ENCODE measurements at places on chromosomes 2 and 18.

- no peak for DNase-seq
These were observed 1.8 kb downstream of the CNNM3 start for GRCh38 chr2:96817882-96818281.

GRCh38 chr2:150424406-150424805 lies 63.1 kb downstream of the RND3 start:
- DNase-seq: no peak

GRCh38 chr2:238670111-238670585 lies 177.7 kb upstream of the TWIST2 start:
- DNase-seq: no peak

DNA sequence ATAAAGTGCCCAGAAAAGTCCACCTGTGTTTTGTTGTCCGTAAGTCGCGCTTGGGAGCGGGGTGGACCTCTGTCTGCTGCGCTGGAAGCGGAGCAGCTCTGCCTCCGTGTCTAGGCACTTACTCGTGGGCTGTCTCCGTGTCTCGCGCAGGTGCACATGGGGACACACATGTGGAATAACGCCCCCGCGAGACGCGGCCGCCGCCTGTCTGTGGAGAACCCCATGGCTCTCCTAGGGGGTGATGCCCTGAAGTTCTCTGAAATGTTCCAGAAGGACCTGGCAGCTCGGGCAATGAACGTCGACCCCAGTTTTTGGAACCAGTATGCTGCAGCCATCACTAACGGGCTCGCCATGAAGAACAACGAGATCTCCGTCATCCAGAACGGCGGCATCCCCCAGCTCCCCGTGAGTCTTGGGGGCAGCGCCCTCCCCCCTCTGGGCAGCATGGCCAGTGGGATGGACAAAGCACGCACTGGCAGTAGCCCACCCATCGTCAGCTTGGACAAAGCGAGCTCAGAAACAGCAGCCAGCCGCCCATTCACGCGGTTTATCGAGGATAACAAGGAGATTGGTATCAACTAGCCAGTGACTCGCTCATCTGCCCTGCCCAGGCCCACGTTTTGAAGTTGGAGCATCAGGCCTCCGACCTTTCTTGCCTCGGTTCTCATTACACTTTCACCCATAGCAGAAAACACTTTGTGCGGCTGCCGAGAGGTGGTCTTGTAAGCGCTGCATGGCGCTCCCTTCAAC lies 17.3 kb downstream of the SALL3 start:
- no peak for DNase-seq

DNA sequence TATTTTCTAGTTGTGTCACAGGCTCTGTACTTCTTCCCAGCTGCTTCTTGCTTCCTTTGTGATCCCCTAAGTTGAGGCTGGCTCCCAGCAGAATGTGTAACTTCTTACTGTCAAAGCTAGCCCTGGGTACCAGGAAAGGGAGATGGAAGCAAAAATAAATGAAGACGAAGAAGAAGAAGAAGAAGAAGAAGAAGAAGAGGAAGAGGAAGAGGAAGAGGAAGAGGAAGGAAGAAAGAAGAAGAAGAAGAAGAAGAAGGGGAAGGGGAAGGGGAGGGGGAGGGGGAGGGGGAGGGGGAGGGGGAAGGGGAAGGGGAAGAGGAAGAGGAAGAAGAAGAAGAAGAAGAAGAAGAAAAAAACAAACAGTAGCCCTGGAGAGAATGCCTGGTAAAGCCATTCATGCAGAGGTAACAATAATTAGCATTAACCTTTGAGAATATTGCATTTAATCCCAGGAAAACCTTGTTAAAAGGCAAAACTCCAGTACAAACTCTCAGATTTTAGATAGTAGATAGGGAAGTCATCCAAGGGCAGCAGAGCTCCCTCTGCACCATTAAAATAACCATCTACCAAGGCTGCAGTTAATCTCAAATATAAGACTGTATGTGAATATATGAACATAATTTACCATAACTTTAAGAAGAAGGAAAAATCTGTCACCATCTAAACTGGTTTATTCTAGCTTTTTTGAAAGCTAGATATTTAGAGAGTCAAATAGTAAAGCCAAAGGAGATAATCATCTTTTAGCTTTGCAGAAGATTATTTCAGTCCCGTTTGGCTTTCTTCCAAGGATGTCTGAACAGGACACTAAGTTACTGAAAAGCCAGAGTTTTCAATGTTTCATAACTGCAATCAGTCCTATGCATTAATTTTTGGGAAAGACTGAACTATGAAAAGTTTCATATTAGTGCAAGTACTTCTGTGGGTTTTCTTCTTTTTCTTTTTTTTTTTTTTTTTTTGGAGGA lies 44.3 kb upstream of the FBXO11 start:
- no peak for DNase-seq

- DNase-seq: no peak
These were observed 103.5 kb downstream of the SMIM21 start for GRCh38 chr18:75323821-75324585.

DNA sequence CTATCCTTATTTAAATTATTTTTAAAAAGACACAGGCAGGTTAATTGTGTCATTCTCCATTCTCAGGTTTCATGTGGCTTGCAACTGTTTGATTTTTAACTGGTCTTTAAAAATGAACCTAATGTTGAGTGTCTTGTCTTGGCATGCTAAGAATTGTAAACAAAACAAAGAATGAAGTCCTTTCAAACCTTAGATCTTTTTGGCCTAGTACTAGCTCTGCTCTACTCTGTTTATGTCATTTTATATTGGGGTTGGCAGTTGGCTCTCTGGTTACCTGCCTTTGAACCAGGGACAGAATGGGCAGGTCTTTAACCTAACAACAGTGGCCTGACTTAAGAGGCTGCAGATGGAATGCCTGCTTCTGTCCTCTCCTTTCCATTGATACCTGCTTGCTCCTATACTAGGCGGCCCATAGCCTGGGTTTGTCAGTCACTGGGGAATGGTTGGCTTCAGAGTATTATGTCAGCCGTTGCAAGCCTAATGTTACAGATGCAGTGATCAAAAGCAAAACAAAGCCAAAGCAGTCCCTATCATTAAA lies 85.5 kb downstream of the MTA3 start:
- DNase-seq: no peak

- DNase-seq: no peak
These were observed 21.2 kb upstream of the ACVR1 start for GRCh38 chr2:157897106-157897971.

GRCh38 chr2:53896864-53897263 lies 37.1 kb upstream of the GPR75 start:
- DNase-seq: no peak

DNA sequence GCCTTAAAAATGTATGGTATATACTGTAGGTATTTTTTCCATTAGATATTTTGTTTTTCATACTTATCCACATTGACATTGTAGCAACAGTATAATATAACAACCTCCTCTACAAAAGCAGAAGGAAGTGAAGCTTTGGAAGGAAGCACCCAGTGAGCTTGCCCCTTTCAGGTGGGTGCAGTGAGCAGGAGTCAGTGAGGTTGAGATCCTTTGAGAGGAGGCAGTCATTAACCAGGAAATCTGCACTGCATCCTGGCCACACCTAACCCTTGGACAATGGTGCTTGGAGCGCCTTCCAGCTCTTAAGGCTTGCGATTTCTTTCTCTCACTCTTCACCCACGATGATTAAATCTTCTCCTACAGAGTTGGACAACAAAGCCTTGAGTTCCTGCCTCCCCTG lies 13.9 kb downstream of the IL37 start:
- DNase-seq: no peak

GRCh38 chr2:74512744-74513604 lies 1.3 kb upstream of the TLX2 start:
- DNase-seq: no peak

DNA sequence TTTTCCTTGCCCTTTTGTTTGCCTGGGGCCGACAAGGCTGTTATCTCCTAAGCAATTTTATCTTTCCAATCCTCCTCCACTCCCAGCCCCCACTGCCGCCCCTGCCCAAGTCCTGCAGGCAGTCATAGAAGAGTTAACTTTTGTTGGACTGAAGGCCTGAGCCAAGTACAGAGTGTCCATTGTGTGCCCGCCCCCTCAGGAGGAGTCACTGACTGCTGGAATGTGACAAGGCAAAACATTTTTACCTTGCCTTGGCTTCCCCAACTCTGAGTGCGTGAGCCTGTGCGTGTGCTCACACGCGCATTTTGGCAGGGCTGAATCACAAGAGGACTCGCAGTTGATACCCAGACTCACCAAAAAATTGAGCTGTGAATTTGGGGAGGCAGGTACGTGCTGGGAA lies 16.2 kb downstream of the SETBP1 start:
- DNase-seq: no peak

DNA sequence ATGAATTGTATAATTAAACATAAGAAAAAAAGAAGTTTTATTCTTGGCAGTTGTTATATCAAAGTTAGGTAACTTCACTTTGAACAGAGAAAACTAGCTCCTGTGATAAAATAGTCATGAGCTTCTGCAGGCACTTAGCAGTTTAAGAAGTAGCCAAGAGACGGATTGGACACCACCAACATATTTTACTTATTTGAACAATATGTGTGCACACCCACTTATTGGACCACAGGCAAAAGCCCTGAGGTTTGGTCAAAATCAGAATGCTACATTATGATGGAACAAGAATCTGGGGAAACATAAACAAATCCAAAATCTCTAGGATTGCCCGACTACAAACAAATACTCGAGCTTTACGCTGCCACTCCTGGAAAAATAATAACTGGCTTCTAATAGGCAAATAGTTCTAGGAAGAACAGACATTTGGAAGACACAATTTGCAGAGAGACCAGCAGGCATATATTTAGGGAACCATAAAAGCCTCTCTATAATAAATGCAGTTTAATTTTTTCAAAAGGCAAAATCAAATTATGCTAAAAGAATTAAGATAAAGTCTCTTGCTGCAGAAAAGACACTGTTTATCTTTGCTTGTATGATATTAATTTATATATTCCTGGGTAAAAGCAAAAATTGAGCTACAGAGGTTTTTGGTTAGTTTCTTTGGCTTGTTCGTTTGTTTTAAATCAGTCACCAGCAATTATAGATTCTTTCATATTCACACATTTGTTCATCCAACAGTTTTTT lies 117.9 kb downstream of the CDC42EP3 start:
- DNase-seq: no peak
